Renal cortex interstitium (tissue), 15 donors: ENCODE measurements at places on chromosomes 2 and 18. TPM values are rescaled to one million over a fixed set of nuclear protein-coding genes. Genes with fewer than 3 reads are reported as not detected.

DNA sequence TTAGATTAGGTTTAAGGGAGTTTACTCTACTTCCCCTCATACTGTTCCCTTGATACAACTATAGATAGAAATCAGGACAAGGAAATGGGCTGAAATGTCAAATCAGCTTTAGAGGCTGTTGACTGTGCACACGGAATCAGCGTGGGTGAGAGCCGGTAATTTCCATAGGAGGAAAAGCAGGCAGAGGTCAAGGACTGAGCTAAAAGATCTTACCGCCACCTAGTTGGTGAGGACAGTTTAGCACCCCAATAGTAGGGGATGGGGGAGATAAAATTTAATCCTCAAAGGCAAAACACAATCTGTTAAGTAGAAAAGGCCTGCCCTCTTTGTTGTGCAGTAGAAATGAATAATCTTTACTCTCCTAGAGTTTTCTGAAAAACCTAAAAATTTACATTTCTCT lies 1154.5 kb upstream of the CHAC2 start:
- no peak for DNase-seq

- DNase-seq: no peak
These were observed 266.2 kb downstream of the TGIF1 start for GRCh38 chr18:3716116-3716660.

- no peak for DNase-seq
These were observed 60.7 kb downstream of the LYPD1 start for GRCh38 chr2:132609101-132609890.

The FTCDNL1 gene
- 1.2 TPM for polyA plus RNA-seq

The INHA gene
- 1.3 TPM for polyA plus RNA-seq
